ENCODE measurements at places on chromosomes 2 and 18.
A peak's percentile ranks its signal among the peaks of the same experiment; 100 is the strongest.

- DNase-seq = no peak
Observed at GRCh38 chr2:12844511-12844910, 127.8 kb downstream of the TRIB2 start.

- DNase-seq = no peak
Observed at GRCh38 chr2:1561811-1562421, 148.7 kb downstream of the TPO start.

DNA sequence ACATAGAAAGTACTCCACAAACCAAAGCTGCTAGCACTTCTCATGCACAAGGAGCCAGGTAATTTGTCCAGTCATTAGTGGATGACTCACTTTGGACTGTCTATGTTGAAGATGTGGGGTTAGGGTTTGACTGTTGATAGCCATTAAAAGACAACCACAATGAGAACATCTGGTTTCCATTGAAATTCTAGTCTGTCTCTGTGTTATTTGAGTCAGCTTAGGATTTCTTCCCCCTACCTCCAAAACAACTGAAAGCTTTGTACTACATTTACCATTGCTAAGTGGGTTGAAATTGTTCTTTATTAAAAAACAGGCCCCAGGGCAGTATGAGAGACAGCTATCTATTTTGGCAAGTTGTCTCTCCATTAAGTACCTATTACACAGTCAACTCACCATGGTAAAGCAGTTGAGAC lies 50.2 kb upstream of the ANKRD44 start:
- DNase-seq = no peak

GRCh38 chr2:48983551-48983950 lies 170.8 kb downstream of the FSHR start:
- no peak for DNase-seq

DNA sequence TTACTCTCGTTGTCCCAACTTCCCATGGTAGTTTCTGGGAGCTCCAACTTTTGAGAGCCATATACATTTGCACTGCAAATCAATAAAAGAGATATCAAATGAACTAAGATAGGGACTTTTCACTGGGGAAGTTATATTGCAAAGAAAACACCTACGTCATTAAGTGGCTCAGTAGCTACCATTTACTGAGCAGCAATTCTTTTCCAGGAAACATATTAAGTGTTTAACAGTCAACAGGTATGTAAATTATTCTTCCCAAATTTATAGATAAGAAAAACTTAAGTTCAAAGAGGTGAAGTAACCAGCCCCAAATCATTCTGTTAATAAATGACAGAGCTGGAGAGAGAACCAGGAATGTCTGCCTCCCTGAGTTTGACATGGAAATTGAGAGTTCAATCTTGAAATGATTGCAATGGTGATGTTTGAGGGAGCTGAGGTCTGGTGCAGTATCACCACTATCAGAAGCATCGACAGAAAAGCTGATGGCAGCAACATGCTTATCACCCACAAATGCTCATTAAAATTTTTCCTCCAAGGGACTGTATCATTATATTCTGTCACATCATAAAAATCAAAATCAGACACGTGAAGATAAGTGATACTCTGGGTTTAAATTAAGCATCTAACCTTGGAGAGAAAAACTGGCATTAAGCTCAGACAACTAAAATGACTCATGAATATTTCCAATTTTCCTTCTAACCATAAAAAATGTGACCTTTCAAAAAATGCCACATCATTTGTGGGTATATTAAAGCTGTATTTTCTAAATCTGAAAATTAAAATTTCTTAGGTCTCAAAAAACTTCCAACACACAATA lies 43.4 kb downstream of the GAREM1 start:
- DNase-seq = no peak

DNA sequence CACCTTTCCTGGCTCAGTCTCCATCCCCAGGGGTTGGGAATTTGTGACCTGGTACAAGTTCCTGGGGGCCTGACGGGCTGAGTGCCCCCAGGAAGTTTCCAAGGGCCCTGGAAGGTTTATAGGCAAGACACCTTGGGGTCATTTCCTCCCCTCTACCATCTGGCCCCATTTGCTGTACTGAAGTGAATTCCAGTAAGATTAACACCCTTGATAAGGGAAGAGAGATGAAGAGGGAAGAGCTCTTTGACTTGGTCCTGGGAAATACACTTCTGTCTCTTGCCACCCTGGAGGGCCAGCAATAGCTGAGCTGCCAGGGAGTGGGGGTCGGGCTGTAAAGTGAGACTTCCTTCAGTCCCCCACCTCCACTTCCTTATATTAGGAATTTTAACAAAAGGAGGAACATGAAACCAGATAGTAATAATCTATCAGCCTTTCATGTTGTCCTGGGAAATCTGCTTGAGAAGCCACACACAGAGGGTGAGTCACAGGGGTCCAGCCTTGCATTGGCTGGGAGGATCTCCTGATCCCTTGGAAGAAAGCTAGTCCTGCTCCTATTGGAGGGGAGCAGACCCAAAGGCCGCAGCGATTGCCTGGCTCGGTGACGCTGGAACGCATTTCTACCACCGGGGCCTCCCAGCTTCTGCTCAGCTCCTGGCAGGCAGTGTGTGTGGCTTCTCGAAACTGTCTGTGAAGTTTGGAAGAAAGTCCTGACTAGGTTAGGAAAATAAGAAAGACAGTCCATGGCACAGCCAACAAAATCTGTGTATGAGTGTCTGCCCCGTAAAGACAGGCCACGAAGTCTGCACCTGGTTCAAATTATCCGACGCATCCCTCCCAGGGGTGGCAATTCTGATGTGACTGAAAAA lies 87.3 kb downstream of the ACAA2 start:
- no peak for DNase-seq

DNA sequence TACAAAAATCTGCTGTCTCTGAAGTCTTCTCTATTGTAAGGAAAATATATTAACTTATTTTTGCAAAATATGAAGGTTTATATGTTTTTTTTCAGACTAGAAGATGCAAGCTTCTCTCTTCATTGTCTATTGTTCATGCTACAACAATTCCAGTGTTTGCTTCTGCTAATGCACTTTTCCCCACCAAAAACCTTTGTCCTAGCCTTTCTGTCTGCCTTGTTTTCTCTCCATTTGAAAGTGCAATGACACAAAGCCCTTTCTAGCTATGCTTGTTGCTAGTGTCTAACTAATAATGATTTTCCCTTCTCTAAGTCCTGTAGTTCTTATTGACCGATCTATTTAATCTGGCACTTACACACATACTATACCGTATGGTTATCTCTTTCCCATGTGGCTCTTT lies 369.5 kb upstream of the CELF4 start:
- no peak for DNase-seq

DNA sequence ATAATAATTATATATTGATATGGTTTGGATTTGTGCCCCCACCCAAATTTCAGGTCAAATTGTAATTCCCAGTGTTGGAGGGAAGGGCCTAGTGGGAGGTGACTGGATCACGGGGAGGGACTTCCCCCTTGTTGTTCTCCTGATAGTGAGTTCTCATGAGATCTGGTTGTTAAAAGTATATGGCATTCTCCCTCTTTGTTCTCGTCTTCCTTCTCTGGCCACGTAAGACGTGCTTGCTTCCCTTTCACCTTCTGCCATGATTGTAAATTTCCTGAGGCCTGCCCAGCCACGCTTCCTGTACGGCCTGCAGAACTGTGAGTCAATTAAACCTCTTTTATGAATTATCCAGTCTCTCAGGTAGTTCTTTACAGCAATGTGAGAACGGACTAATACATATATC lies 88.3 kb downstream of the ROCK2 start:
- DNase-seq = no peak

DNA sequence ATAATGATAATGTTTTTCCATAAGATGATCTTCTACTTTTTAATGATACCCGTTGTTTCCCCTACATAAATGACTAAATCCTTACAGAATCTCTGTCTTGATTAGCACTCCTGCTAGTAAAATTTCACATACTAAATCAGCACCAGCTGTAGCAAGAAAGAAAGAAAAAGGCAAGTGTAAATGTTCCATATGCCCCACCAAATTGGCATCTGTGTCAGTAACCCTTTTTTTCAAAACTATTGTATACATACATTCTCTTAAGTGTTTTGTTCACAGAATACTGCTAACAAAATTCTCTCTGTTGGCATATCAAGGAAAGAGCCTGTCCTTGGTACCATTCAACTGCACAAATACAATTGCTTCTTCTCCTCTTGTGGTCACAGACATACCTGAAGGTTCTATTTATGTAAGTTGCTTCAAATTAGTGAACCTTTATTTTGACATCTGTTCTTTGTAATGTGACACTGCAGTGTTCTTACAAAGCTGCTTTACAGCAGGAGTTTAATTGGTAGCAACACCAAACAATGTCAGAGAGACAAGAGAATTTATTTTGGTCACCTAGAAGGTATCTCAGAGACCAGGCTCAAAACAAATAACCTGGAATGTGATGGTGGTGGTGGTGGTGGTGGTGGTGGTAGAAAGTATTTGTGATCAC lies 641.9 kb downstream of the ZEB2 start:
- DNase-seq = peak; percentile 52

- no peak for DNase-seq
Observed at GRCh38 chr2:88845772-88846661, 154.5 kb downstream of the RPIA start.

- no peak for DNase-seq
Observed at GRCh38 chr18:9701609-9702349, 6.3 kb upstream of the RAB31 start.

GRCh38 chr2:238502088-238502810 lies 75.5 kb downstream of the ASB1 start:
- DNase-seq = no peak

GRCh38 chr2:162073888-162074631 lies at the start of gene DPP4:
Gene DPP4, minus strand, starts transcription at chr2:162074215. Its CDS starts 234 bp downstream, at chr2:162073981.
- no peak for DNase-seq

GRCh38 chr18:38575648-38576047 lies 1010.0 kb upstream of the CELF4 start:
- DNase-seq = no peak

DNA sequence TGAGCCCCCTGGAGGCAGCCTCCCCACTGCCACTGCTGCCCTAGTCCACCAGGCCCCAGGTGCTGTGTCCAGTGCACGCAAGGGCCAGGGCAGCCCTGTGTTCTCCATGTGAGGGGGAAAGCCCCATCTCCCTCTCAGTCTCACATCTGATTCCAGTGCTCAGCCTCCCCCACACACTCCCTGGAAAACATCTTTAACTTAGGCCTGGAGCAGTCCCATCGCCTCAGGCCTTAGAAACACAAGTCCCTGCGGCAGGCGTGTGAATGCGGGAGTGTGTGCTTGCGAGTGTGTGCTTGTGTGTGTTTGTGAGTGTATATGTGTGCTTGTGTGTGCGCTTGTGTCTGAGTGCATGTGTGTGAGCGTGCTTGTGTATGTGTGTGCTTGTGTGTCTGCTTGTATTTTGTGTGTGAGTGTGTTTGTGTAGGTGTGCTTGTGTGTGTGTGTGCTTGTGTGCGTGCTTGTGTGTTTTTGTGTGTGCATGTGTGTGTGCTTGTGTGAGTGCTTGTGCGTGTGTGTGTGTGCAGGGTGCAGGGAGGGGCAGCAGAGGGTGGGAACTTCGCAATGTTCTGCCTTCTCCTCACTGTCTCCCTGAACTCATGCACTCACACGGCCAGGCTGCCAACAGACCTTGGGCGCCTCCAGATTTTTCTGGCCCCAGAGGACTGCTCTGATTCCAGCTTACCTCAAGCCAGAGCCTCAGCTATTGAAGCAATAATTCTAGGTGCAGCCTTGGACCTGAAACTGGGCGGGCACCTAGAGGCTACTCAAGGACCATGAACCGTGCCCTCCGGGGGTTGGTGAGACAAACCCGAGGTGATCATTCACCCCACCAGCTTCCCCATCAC lies 139.6 kb downstream of the CABLES1 start:
- no peak for DNase-seq
